ENCODE measurements at places on chromosomes 16 and 17.

DNA sequence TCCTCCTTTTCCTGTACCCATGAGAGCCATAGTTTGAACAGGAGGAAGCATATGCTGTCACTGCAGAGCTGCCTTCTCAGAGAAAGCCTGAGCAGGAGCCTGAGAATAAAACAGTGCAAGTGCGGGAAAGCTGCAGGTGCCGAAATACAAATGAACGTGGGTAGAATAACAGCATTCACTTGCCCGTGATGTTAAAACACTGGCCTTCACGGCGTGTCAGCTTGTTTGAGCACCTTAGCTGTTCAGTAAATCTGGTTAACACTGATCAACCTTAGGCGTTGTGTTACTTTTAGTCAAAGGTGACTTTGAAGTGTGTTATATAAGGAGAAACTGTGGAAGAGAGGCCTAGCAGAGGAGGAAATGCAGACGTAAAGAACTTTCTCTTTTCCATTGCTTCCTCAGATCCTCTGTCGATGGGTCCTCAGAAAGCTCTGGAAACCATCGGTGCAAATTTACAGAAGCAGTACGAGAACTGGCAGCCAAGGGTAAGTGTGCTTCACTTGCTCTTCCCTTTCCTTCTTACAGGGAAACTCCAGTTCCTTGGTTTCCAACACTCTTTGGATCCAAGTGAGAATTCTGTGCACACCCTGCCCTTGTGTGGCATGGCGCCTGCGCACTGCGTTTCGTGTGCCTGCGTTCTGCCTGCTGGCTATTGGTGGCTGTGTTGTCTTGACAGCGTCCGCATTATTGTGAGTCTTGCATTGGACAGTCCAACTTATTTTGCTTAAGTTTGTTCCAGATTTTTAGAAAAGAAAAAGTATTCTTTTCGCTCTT is 98.9 kb downstream of the RPTOR start:
- DNase-seq, result no peak

DNA sequence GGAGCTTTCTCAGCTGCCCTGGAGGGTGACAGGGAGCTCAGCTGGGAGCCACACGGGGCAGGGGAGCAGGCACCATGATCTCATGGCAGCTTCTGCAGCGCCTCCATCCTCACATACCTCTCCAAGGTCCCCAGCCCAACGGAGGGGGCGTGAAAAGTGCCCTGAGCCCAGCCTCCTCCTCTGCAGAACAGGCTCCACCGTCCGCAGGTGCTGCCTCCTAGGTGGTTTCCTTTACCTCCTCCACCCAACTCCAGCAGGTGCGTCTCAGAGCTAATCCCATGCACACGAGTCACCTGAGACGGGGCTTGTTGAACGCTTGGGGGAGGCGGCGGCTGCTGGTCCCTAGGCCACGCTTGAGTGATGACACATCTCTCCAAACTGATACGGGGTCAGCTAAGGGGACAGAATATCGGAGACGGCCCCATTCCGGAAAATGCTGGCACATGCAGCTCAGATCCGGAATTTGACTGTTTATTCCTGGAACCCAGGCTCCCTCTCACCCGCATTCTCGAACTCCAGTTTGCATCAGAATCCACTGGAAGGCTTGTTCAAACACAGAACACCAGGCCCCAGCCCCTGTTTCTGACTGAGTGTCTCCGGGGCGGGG is 387 bp upstream of the SLC38A8 start:
- DNase-seq, result no peak

DNA sequence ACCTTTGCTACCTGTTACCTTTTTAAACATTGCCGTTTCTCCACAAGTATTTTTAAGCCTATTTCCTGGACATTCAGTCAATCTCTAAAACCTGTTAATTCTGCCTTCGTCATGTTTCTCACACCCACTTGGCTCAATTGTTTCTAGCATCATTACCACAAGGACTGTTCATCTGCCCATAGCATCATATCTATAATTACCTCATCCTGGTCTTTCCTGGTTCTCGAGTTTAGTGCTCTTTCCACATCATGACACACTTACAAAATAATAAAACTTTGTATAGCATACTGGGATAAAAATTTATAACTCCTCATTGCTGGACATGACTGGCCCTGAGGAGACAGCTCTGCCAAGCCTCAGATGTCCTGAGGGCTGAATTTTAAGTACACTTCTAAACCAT is 104.8 kb downstream of the CYB561 start:
- DNase-seq, result no peak

- DNase-seq, result no peak
Observed at GRCh38 chr16:10743227-10743609, 424 bp upstream of the NUBP1 start.

DNA sequence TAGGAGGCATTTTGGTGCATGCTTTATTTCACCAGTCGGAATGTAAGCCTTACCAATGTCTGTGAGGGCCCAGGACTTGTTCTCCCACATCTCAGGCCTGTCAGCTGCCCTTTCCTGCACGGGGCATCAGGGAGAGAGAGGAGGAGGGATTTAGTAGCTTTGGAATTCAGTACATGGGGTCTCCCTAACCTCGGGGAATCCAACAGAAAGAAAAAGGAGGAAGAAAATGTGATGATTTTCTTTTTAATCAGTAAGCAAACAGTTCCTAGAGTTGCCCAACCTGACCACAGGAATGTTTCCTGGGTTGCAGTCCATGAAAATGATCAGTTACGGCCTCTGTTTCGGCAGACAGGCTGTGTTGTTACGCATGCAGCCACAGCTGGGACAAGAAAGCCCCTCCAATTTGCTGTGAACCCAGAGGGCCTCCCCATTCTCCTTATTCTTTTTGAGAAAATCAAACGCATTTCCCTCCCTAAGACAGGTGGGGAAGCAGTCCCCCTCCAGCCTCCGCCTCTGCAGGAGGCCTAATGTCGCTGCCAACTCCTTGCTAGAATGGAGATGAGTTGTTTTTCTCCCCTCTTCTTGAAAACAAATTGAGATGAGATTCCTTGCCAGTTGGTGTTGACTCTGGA is 53.1 kb upstream of the TANGO6 start:
- peak; percentile 86 for DNase-seq

- DNase-seq, result no peak
Observed at GRCh38 chr17:4999430-5000093, 1.8 kb downstream of the KIF1C start.

Measured in fibroblast of skin of right quadriceps (primary cell).